ENCODE measurements at places on chromosomes 7 and 10. TPM values are rescaled to one million over a fixed set of nuclear protein-coding genes. Genes with fewer than 3 reads are reported as not detected.

GRCh38 chr7:16900209-16900768 lies 18.5 kb upstream of the AGR3 start:
- no peak overlapping the region for H3K4me3 ChIP-seq
- no peaks in the 10 kb centered on the region for H3K27me3 ChIP-seq
- H3K27ac ChIP-seq, result no peak overlapping the region

- no peaks in the 10 kb centered on the region for H3K27me3 ChIP-seq
- H3K4me3 ChIP-seq, result no peak overlapping the region
- H3K36me3 ChIP-seq, result no peaks in the 10 kb centered on the region
Measured at GRCh38 chr7:34333925-34334324, 324.1 kb upstream of the NPSR1 start.

DNA sequence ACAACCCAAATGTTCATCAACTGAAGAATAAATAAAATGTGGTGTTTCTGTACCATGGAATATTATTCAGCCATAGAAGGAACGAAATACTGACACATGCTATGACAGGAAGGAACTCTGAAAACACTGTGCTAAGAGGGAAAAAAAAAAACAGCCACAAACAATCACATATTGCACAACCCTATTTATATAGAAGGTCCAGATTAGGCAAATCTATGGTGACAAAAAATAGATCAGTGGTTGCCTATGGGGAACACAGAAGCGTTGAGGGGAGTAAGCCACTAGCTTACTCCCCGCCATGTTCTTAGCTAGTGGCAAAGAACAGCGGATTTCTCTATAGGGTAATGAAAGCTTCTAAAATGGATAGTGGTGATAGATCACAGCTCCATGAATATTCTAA lies 198.4 kb downstream of the TPST1 start:
- no peak for DNase-seq
- H3K4me1 ChIP-seq, result no peaks in the 10 kb centered on the region
- peaks cover 27% of the 10 kb centered on the region for H3K36me3 ChIP-seq
- no peak overlapping the region for H3K4me3 ChIP-seq
- H3K27ac ChIP-seq, result no peak overlapping the region

GRCh38 chr10:24744946-24745345 lies 21.3 kb upstream of the ARHGAP21 start:
- no peaks in the 10 kb centered on the region for H3K27me3 ChIP-seq
- no peak overlapping the region for H3K27ac ChIP-seq
- no peaks in the 10 kb centered on the region for H3K36me3 ChIP-seq
- H3K4me3 ChIP-seq, result no peak overlapping the region
- H3K4me1 ChIP-seq, result no peaks in the 10 kb centered on the region
- peak; percentile 23 for DNase-seq

DNA sequence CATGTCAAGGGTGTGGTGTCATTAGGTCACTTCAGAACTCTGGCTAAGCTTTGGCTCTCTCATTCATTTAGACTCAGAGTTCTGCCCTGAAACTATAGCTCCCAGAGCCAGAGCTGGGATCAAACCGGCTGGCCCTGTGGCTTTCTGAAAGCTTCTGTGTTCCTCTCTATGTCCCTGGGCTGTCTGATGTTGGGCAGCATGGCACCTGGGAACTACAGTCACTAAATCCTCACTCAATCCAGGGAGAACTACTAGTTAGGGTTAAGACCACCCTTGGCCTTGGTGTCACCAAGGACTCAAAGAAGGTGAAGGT lies 13.2 kb downstream of the ATG9B start:
- no peak overlapping the region for H3K27ac ChIP-seq
- peaks cover 39% of the 10 kb centered on the region for H3K27me3 ChIP-seq
- no peaks in the 10 kb centered on the region for H3K36me3 ChIP-seq
- no peak for DNase-seq
- no peak overlapping the region for H3K4me3 ChIP-seq
- peaks cover 64% of the 10 kb centered on the region for H3K4me1 ChIP-seq

- H3K4me1 ChIP-seq, result peaks cover 55% of the 10 kb centered on the region
- no peak overlapping the region for H3K27ac ChIP-seq
- no peak for DNase-seq
- H3K4me3 ChIP-seq, result no peak overlapping the region
- no peaks in the 10 kb centered on the region for H3K27me3 ChIP-seq
Measured at GRCh38 chr10:103543617-103544525, 50.4 kb downstream of the NEURL1 start.

The CPA4 gene
- 2.0 TPM for total RNA-seq

GRCh38 chr7:90569368-90569767 lies 26.8 kb upstream of the CDK14 start:
- no peaks in the 10 kb centered on the region for H3K4me1 ChIP-seq
- no peaks in the 10 kb centered on the region for H3K27me3 ChIP-seq
- no peak for DNase-seq
- no peak overlapping the region for H3K4me3 ChIP-seq
- H3K27ac ChIP-seq, result no peak overlapping the region

The CDC14C gene
- 0.04 TPM for total RNA-seq

DNA sequence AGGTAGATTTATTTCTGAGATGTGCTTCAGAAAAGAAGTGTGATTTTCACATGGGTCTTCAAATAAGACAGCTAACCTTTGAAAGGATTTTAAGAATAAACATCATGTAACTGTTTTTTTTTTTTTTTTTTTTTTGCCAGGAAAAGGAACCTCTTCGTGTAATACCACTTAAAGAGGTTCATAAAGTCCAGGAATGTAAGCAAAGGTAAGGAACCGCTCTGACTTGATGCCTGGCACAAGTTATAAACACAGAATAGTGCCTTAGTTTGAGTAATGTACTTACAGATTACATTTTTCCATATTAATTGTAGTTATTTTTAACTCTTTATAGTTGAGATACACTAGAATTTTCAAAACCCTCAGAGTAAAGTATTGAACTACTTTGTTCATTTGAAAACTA lies 30.4 kb upstream of the ARMS2 start:
- H3K4me3 ChIP-seq, result no peak overlapping the region
- peaks cover 5% of the 10 kb centered on the region for H3K4me1 ChIP-seq
- H3K27ac ChIP-seq, result no peak overlapping the region
- no peak for DNase-seq
- no peaks in the 10 kb centered on the region for H3K27me3 ChIP-seq

DNA sequence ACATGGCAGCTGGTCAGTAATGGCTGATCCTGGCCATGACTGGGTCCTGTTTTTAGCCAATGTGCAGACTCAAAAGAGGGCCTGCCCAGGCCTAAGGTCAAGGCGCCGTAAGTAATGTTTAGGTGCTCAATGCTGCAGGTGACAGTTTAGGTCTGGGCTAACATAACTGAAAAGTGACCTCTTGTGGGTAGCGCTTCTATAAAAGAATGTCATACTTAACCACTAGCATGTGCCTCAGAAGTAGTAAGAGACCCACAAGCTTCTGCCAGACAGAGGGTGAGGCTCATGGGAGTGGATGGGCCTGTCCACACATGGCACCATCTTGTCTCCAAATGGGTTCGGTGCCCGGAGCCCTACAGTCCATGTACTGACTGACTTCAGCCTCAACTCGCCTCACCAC lies 90.5 kb upstream of the GSDME start:
- no peaks in the 10 kb centered on the region for H3K27me3 ChIP-seq
- no peak overlapping the region for H3K4me3 ChIP-seq
- H3K36me3 ChIP-seq, result no peaks in the 10 kb centered on the region
- H3K4me1 ChIP-seq, result no peaks in the 10 kb centered on the region

The TRPV6 gene
- 0.09 TPM for total RNA-seq

The OPN4 gene
- total RNA-seq, result 0.04 TPM

- no peaks in the 10 kb centered on the region for H3K36me3 ChIP-seq
- H3K4me3 ChIP-seq, result no peak overlapping the region
- no peaks in the 10 kb centered on the region for H3K27me3 ChIP-seq
- peaks cover 2% of the 10 kb centered on the region for H3K4me1 ChIP-seq
Measured at GRCh38 chr7:18508443-18509427, 13.2 kb downstream of the HDAC9 start.

DNA sequence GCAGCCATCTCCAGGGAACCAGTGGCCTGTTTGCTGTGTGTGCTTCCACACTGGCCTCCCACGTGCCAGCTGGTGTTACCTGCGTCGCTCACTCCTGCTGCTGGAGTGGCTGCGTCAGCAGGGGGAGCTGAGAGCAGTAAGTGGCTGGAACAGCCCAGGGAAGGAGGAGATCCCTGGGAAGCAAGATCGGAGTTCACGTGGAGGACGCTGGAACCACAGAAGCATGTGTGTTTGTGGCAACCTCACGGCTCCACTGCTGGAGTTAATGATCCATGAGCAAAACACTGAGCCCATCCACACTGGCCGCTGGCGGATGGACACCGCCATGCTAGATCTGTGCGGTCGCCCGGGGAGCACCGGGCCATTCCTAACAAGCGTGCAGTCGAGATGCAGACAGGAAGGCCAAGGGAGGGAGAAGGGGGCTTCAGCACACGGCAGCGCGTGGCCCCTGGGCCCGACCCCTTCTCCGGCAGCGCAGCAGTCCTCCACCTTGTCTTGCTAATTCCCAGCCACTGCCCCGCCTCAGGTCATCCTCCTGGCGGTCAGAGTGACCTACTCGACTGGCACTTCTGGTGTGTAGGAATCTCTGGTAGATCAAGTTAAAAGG lies 68.5 kb upstream of the EEPD1 start:
- DNase-seq, result peak; percentile 51
- H3K36me3 ChIP-seq, result no peaks in the 10 kb centered on the region
- no peak overlapping the region for H3K27ac ChIP-seq
- no peak overlapping the region for H3K4me3 ChIP-seq
- no peaks in the 10 kb centered on the region for H3K27me3 ChIP-seq

DNA sequence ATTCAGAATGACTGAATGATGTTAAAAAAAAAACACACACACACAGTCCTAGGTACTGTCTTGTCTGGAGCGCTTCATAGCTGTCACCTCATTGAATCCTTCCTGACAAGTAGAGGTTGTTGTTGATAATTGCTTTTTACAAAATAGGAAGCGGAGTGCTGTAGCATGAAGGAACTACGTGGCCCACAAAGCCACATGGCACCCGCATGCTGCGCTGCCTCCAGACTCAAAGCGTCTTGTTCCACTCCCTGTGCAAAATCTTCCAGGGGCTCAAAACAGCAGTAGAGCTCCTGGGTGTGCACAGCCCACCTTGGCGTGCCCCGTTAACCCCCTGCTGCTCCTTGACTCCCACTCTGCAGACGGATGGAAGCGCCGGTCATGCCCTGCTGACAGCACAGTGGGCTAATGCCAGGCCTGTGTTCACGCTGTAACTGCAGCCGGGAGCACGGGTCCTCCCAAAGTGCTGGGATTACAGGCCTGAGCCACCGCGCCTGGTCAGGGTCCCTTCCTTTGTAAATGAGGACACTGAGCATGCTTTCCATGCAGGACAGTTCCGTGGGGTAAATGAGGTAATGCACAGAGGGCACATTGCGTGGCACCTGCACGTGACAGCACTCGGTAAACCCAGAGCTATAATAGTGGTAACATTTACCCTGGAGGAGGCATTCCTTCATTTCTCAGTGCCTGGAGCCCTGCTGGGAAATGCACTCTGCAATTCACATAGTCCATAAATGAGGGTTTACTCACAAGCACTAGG lies 91.1 kb upstream of the GNA12 start:
- H3K27me3 ChIP-seq, result peaks cover 71% of the 10 kb centered on the region
- no peak overlapping the region for H3K27ac ChIP-seq
- DNase-seq, result no peak
- peaks cover 2% of the 10 kb centered on the region for H3K4me1 ChIP-seq

The ZNF248 gene
- total RNA-seq, result 17.2 TPM

DNA sequence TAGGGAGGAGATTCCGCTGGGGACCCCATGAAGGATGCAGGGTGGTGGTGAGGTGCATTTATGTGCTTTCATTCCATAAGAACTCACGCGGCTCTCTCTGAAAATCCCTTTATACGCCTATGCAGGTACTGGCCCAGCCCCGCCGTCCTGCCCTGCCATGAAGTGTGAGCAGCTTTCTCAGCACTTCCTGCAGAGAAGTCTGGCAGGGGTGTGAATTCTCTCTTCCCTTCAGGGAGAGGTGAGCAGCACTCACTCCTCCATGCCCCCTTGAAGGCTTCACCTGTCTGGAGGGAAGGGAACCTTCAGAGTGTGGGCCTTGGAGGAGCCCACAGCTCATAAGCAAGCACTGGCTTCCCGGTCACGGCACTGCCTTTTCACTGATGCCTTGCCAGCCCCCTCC lies 34.0 kb downstream of the PPP2R2D start:
- no peaks in the 10 kb centered on the region for H3K27me3 ChIP-seq
- no peak for DNase-seq
- no peak overlapping the region for H3K4me3 ChIP-seq
- peaks cover 12% of the 10 kb centered on the region for H3K4me1 ChIP-seq
- no peak overlapping the region for H3K27ac ChIP-seq
- peaks cover 34% of the 10 kb centered on the region for H3K36me3 ChIP-seq
